ENCODE measurements at places on chromosomes 12 and 14. TPM values are rescaled to one million over a fixed set of nuclear protein-coding genes. Genes with fewer than 3 reads are reported as not detected.

GRCh38 chr14:77808250-77808649 is 8.3 kb downstream of the ADCK1 start:
- DNase-seq = no peak

GRCh38 chr12:78933014-78933413 is 68.4 kb downstream of the SYT1 start:
- DNase-seq = no peak

DNA sequence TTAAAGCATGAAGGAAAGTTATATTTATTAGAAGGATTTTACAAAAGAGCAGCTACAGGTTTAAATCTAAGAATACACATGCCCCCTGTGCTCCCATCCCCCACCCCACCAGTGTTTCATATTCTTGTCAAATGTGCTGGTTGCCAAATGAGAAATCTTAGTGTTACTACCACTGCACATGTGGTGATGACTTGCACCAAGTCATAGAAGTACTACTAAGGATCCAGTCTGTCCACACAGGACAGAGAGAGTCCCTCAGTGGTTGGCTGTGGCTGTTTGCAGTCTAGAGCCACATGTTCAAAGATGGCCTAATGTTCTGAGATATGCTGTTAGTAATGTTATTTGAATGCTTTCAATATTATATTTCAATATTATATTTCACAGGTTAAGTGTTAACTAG is 268.8 kb downstream of the ADAMTS20 start:
- no peak for DNase-seq

The PLEKHG7 gene
- not detected for total RNA-seq

The ANKS1B gene
- 8.4 TPM for total RNA-seq

The NPFF gene
- total RNA-seq = not detected
